ENCODE measurements at places on chromosomes 1 and 21.
A peak's percentile ranks its signal among the peaks of the same experiment; 100 is the strongest.

- DNase-seq: no peak
Measured at GRCh38 chr1:2527556-2527860, 1.1 kb upstream of the PANK4 start.

DNA sequence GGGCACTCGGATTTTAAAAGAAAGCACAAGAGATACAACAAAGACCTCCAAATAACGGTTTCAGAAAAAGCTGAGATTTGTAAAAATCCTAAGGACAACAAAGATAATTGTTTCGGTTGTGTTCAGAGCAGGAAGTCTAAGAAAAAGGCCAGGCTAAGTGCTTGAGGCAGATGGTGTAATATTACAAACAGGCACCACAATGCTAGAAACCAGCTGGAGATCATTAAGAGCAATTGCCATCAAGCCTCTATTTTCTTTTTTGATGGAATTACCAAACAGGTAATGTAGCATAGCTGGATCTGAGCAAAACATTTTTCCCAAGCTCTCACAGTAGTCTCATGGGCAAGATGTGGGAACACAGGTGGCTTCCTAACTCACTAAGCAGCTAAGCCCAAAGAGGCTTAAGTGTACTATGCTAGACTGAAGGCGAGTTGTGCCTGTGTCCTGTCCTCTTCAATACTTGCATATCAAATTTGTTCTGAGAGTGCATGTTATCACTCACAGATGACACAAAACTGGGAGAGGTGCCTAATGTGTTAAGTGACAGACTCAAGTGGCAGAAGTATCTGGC is 161.6 kb downstream of the GLUL start:
- DNase-seq: no peak

- DNase-seq: no peak
Measured at GRCh38 chr1:81446000-81446669, 354.6 kb upstream of the ADGRL2 start.

- no peak for DNase-seq
Measured at GRCh38 chr1:178575611-178576361, 62.9 kb downstream of the TEX35 start.

- no peak for DNase-seq
Measured at GRCh38 chr1:203082571-203083462, 3.0 kb downstream of the MYOG start.

DNA sequence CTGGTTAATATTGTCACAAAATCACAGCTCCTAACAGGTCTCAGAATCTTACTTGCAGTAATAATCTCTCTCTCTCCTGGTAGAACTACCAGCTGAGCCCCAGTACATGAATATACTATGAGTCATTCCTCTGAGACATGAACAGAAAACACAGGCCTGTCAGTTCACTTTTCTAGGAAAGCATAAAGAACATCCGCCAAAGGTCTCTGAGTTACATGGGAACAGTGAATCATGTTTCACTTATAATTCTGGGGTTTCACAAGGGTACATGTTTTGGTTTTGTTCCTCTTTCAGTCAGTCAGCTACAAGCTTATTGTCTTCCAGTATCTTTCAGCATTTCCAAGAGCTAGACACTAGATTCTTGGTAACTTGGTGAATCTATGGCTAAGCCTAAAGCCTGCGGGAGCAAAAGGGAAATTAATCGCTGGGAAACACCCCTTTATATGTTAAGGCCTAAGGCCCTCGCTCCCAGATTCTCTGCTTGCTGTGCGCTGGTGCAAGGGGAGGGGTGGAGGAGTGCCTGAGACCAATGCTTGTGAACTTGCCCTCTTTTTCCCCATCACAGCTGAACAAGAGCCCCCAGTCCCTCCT is 31.7 kb downstream of the IFNGR2 start:
- DNase-seq: peak; percentile 57

- peak; percentile 22 for DNase-seq
Measured at GRCh38 chr1:192763756-192764155, 45.1 kb upstream of the RGS2 start.

- DNase-seq: no peak
Measured at GRCh38 chr21:31686272-31686915, 26.9 kb downstream of the SOD1 start.

DNA sequence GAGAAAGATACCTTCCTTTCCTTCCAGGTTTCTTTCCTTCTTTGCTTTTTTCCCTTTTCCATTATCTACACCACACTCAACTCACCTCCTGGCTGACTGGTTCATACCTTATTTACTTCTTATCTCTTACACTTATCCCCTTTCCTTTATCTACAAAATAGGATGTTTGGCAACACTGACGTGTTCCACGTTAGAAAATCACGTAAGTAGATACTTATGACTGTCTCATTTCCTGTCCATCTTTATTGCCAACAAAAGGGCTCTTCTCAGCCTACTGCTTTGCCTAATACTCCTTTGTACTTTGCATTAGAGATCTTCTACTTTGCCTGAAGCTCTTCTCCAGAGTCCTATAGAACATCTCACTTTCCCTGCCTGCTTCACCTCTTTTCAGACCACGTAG is 25.1 kb downstream of the SYNJ1 start:
- DNase-seq: no peak

- no peak for DNase-seq
Measured at GRCh38 chr1:181190364-181191035, 102.0 kb downstream of the IER5 start.

DNA sequence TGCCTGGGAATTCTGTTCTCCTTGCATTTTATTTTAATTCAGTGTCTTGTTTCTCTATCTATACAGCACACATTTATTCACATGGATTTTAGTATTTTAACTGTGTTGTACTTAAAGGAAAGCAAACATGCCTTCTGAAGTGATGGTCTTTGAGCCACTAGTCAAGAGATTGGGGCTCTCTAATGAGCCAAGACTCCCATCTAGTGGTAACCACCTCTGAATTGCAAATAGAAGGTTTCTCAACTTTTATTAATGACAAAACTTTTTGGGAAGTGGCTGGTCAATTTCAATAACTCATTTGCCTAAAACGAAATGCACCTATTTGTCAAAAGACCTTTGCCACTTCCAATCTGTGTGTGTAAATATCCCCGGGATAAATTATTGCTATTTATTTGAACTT is 199.6 kb downstream of the LTN1 start:
- no peak for DNase-seq

DNA sequence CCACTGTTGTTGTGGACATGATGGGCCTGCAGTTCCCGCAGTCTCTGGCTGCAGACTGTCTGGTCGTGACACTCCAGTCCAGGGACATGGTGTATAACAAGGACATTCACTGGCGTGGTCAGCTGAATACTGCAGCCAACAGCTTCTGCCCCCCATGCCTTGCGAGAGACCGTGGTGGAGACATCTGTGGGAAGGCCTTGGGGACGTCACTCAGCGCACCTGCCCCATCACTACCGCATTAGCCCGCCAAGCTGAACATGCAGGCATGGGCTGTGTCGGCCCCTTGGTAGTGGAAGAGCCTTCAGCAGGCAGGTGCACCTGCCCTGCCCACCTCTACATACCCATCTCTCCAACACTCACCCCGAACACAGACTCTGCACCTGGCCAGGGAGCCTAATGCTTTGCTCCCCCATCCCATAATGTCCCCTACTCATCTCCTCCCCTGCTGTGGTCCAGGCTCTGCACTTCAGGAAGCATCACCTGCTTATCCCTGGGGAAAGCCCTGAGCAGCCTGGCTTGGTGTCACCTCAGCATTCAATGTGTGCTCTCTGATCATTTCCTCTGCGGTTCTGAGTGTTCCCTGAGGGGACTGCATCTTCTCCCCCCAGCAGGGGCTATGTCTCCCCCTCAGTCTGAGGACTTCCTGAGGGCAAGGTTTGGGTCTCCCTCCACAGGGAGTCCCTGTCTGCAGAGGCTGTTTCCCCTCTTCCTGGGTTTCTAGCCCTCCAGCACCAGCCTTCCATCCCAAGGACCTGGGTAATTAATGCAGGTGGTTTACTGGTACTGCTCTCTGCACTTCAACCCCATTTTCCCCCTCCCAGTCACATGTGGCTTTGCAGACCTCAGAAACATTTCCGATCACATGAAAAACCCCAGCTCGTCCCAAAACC is 3.2 kb downstream of the PGLYRP4 start:
- DNase-seq: no peak

Data from HS-27A (cell line).